GM23248 (cell line): ENCODE measurements at places on chromosomes 2 and 18. TPM values are rescaled to one million over a fixed set of nuclear protein-coding genes. Genes with fewer than 3 reads are reported as not detected.

- peak; percentile 27 for DNase-seq
Measured at GRCh38 chr2:85930129-85931124, 41.6 kb upstream of the ST3GAL5 start.

Gene POMC
- 2.5 and 5.8 TPM in 2 replicates for total RNA-seq

Gene UPP2
- total RNA-seq: not detected in 2 replicates

DNA sequence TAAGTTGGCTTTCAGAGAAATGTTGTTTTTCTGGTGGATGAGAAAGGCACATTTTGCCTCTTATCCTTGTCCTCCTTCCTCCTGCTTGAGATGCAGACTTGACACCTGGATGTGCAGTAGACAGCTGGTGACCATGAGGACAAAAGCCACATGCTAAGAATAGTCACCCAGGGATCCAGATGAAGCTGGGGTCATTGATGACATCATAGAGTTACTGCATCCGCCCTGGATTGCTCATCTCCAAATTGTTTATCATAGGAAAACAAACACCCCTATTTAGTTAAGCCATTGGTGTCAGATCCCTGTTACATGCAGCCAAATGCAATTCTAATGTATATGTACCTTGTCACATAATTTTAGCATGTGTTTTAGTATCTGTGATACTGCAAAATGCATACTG, 16.3 kb upstream of the SLC1A4 start:
- peak; percentile 44 for DNase-seq

- DNase-seq: no peak
Measured at GRCh38 chr2:23512778-23513177, 127.8 kb downstream of the KLHL29 start.

DNA sequence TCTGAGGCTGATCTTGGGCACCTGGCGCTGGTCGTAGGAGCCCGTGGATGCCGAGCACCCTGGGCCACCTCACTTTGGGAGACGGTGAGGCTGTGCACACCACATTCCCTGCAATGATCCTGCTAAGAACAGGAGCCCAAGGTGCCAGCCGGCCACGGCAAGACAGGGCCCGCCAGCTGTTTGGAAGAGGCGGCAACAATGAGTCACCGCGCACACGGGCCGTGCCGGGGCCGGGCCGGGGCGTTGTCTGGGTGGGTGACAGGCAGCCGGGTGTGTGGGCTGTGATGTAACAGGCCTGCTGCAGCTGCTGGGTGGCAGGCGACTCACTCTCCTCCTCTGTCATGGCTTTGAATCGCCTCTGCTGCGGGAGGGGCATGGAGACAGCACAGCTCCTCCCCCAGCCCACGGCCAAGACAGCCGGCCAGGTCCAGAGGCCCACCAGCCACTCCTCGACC, 49.7 kb upstream of the ODC1 start:
- peak; percentile 98 for DNase-seq

- DNase-seq: no peak
Measured at GRCh38 chr18:22185273-22185672, 15.9 kb downstream of the GATA6 start.

Gene PEX13
- total RNA-seq: 39.1 and 43.6 TPM in 2 replicates

Gene MAP2
- 1.0 and 7.6 TPM in 2 replicates for total RNA-seq

- DNase-seq: no peak
Measured at GRCh38 chr2:241234962-241235740, 46.7 kb downstream of the ANO7 start.

Gene RAB6C
- not detected in 2 replicates for total RNA-seq

GRCh38 chr2:223528036-223528435, 74.1 kb downstream of the SCG2 start:
- DNase-seq: peak; percentile 90

DNA sequence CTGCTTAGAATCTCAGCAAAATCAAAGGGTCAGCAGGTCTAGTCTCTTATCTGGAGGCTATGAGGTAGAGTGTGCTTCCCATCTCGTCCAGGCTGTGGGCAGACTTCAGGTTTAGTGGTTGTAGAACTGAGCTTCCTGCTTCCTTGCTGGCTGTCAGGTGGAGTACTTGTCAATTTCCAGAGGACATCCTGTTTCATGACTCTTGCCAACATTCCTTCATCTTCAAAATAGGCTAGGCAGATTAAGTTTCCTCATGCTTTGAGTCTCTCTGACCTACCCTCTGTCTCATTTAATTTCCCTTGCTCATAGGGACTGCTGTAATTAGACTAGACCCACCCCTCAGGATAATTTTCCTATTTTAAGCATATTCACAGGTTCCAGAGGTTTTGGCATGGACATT, 562.6 kb downstream of the SPAG16 start:
- no peak for DNase-seq

- DNase-seq: no peak
Measured at GRCh38 chr2:98732430-98733051, 1.6 kb upstream of the MGAT4A start.

GRCh38 chr2:169225906-169226305, 136.4 kb downstream of the LRP2 start:
- no peak for DNase-seq

DNA sequence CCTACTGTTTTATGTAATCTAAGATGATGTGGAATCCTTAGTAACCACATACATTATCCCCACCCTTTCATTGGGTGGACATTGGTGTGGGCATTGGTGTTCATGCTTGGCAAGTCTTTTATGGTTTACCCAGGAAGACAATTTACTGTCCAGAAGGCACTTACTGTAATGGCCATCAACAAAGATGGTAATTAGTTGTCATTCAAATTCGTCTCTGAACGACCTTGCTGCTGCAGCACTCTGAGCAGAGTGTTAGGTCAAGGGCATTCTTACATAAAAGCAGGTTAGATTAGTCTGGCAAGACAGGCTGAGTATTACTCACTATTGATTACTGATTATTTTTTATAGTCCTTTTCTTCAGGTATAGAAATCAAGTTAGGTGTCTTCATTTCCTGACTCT, 447.9 kb downstream of the XIRP2 start:
- DNase-seq: no peak

Gene SERPINB4
- not detected in 2 replicates for total RNA-seq

GRCh38 chr2:44107086-44107740, 61.5 kb upstream of the PPM1B start:
- DNase-seq: no peak

- no peak for DNase-seq
Measured at GRCh38 chr2:173938700-173939384, 26.3 kb downstream of the SP3 start.

DNA sequence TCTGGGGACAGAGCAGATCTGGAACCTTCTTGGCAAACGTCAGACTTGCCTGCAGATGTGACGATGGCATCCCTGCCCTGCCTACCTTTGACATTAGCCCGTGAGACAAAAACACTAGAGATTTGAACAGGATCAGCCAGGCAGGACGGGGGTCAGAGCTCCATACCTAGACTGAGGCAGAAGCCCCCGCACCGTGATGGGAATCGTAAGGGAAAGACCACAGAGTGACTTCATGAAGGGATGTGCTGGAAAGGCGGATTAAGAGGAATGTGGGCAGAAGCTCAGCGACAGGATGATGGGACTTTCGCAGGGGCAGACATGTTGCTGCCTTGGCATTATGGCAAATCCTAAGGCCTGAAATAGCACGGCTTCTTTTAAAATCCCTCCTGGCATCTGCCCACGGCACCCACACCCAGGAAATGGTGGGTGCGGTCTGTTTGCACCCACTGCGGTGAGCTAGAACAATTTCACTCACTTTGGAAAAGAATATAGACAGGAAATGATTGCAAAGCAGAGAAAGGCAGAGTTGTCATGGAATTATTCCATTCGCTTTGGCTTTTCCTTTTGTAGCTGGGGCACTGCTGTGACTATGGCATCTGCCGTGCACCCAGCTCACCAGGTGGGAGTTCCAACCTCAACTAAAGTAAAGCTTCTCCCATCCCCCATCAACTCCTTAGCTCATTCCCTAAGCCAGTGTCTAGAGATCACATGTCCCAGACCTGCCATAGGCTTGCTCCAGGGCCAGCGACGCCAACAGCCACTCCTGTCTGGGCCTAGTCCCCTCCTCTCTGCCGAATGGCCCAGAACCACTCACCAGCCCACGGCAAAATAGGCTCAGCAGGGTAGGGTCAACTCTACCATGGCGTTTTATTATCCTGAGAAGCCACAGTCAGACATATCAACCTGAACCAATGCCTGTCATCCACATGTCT, 112.7 kb upstream of the NPAS2 start:
- DNase-seq: no peak

DNA sequence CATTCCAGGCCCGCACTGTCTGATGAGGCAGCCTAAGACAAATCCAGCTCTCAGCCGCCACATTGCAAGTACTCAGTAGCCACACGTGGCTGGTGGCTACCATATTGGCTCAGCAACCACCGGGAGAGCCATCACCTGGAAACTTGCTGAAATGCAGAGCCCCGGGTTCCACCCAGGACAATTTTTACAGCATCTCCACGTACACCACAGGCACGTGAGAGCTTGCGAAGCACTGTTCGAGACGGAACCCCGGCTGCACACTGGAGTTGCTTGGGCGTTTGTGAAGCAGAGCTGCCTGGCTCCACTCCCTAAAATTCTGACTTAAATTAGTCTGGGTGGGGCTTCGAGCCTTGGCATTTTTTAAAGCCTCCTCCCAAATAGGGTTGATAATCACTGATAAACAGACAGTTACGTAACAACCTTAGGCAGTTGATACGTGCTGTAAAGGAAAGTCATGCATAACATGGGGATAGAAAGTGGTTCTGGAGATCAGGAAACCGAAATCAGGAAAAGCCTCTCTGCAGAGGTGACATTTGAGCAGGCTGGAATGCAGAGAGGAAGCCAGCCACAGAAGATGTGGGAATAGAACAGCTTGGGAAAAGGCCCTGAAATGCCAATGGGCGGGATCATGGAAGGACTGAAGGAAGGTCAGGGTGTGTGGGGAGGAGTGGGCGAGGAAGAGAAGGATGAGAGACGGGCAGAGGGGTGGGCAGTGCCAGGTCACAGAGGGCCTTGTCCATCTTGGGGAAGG, 6.2 kb downstream of the ASAP2 start:
- peak; percentile 44 for DNase-seq

Gene STPG4
- not detected in 2 replicates for total RNA-seq

DNA sequence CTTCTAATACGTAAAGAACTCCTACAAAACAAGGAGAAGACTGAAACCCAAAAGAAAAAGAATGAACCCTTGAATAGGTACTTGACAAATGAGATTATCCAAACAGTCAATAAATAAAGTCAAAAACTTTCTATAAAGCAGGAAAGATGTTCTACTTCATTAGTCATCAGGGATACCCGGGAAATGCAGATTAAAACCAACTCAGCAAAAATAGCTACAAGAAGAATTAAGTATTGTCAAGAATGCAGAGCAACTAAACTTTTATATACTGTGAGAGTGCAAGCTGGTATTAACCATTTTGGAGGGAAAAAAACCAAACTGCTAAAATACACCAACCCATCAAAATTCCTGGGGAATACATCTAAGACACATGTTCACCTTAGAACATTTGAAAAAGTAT, 10.4 kb downstream of the TXNL1 start:
- no peak for DNase-seq

GRCh38 chr2:85185431-85185940, 52.3 kb downstream of the TCF7L1 start:
- DNase-seq: no peak

Gene MDH1B
- total RNA-seq: 0.25 and 0.54 TPM in 2 replicates

- peak; percentile 58 for DNase-seq
Measured at GRCh38 chr2:71291398-71291797, 40.2 kb upstream of the ZNF638 start.

- no peak for DNase-seq
Measured at GRCh38 chr2:117128461-117128860, 686.0 kb upstream of the DDX18 start.

GRCh38 chr2:186426153-186427016, 59.7 kb upstream of the ZC3H15 start:
- no peak for DNase-seq

Gene SAG
- not detected in 2 replicates for total RNA-seq

DNA sequence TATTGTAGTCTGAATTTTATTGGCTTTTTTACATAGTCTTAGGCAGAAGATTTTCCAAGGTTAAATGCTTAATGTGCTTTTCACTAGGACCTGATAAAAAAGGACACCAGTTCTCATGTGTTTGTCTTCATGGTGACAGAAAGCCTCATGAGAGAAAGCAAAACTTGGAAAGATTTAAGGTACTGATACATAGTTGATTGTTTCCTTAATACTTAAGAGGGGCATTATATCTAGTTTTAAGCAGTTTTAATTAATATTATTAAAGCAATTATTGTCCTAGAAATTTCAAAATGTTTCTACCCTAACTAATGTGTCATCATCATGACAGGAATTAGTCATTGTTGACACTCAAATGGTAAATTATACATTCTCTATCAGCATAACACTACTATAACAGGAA, 35.3 kb downstream of the DDX1 start:
- DNase-seq: no peak

Gene TGFA
- total RNA-seq: 14.8 and 17.3 TPM in 2 replicates

Gene REG1B
- total RNA-seq: not detected in 2 replicates

GRCh38 chr2:168149150-168149974, 98.0 kb downstream of the STK39 start:
- no peak for DNase-seq

- no peak for DNase-seq
Measured at GRCh38 chr2:199101487-199101886, 356.3 kb downstream of the SATB2 start.

DNA sequence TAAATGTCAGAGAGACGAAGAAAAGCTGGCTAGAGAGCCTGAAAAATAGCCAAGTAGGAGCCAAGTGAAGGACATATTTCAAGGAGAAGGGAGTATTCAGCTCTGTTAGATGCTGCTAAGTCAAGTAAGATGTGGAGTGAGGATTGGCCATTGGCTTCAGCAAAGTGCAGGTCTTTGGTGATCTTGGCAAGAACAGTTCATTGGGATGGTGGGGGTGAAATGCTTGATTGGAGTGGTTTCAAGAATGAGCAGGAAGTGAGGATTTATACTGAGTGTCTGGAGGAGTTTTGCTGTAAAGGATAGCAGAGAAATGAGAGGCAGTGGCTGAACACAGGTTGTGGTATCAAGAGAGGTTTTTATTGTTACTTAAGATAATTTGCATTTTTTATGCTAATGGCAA, 139.7 kb downstream of the PRPF40A start:
- no peak for DNase-seq

Gene HAUS1
- 24.2 and 31.9 TPM in 2 replicates for total RNA-seq
